ENCODE measurements at places on chromosomes 2 and 18. TPM values are rescaled to one million over a fixed set of nuclear protein-coding genes. Genes with fewer than 3 reads are reported as not detected.
A peak's percentile ranks its signal among the peaks of the same experiment; 100 is the strongest.

Gene ZNF516
- 34.3 TPM for total RNA-seq

Gene MAB21L4
- not detected for total RNA-seq

GRCh38 chr18:75363446-75364225 is 63.9 kb downstream of the SMIM21 start:
- no peak for DNase-seq

GRCh38 chr2:132871831-132872230 is 201.8 kb upstream of the LYPD1 start:
- DNase-seq: no peak

DNA sequence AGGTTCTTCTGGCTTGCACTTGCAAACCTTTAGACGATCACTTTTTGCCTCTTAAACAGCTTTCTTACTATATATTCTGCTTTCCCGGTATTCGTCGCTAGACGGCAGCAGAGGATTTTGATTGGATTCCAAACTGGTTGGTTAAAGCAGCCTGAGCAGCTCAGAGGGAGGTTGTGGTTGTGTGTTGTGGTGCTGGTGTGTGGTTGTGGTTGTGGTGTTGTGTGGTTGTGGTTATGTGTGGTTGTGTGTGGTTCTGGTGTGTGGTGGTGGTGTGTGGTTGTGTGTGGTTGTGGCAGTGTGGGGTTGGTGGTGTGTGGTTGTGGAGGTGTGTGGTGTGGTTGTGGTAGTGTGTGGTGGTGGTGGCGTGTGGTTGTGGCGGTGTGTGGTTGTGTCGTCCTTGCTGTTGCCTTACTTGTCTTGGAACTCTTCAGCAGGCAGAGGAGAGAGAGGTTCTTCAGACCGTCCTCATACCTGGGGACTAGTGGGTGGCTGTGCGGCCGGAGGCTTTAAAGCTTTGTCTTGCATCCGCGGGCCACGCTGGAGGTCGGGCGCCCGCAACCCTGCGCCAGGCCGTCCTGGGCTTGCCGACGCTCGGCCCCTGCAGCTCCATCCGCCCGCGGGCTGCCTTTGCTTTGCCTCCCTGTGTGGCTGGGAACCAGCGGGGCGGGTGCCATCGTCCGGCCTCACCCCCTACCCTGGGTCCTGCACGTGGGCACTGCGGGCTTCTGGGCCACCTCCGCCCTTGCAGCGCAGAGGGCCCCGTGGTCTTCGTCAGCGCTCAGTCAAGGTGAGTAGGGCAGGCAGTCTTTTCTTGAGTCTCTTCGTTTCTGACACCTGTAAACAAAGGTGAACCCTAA is 190.8 kb downstream of the ARHGAP28 start:
- peak; percentile 72 for DNase-seq

DNA sequence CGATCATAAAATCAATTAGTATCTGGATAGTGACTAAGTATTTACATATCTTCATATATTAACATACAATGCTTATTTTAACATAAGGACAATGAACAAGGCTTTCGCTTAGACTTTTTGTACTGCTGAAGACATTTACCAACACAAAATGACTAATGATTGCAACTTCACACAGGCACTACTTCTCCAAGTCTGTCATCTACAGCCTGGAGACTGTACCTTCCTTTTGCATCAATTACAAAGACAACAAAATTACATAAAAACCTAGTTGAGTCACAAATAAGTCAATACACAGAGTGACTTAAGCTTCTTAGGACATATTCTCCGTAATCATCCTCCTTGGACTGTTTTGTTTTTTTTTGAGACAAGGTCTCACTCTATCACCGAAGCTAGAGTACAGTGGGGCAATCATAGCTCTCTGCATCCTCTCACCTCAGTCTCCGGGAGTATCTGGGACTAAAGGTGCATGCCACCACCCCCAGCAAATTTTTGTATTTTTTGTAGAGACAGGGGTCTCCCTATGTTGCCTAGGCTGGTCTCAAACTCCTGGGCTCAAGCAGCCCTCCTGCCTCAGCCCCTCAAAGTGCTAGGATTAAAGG is 15.9 kb downstream of the PUM2 start:
- no peak for DNase-seq

DNA sequence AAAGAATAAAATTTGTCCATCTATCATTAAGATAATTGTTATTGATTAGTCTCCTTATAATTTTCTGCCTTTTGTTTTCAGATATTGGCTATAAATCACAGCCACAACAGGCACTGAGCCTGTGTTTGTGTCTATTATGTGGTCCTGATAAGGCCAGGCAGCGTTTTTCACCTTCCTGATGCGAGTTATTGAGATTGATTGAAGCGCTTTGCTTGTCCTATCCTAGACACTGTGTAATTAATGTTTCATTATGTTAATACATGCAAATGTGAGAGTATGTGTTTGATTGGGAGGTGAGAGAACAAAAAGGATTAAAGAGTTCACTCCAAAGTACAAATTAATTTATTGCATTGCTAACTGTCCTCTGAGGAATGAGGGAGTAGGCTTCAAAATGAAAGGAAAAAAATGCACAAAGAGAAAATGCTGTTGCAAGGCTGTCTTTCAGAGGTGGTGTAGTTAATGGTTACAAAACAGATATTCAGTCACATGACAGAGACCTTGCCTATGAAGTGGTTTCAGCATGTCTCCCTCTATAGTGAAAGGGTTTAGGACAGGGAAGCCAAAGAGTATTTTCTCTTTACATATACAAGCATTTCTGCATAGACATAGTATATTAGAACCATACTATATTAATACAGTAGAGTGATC is 391.1 kb downstream of the DCC start:
- no peak for DNase-seq

GRCh38 chr18:10681581-10682367 is 155.9 kb downstream of the NAPG start:
- DNase-seq: no peak

GRCh38 chr2:231512222-231512621 is 18.0 kb downstream of the NMUR1 start:
- peak; percentile 67 for DNase-seq

GRCh38 chr2:98948956-98949739 is 13.1 kb upstream of the CRACDL start:
- DNase-seq: no peak
